ENCODE measurements at places on chromosomes 13 and 19.

GRCh38 chr13:37212826-37213225, 107.4 kb upstream of the CSNK1A1L start:
- DNase-seq = no peak

DNA sequence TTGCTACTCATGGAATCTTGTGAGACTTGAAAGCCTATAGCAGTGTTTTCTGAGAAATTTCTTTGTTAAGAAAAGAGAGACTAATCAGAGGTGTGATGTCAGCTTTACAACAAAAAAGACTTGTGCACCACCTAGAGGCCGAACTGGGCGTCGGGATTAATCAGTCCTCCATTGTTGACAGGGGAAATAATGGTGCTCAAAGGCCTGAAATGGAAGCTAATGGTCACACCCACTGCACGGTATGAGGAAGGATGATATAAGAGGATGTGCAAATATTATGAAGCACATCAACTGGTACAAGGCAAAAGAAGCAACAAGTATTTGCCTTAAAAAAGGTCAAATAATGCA, 480.2 kb upstream of the MIR17HG start:
- peak; percentile 84 for DNase-seq

GRCh38 chr19:14890643-14891379, 4.9 kb upstream of the OR7A17 start:
- no peak for DNase-seq

GRCh38 chr19:29666578-29667386, 1.5 kb downstream of the PLEKHF1 start:
- peak; percentile 64 for DNase-seq

DNA sequence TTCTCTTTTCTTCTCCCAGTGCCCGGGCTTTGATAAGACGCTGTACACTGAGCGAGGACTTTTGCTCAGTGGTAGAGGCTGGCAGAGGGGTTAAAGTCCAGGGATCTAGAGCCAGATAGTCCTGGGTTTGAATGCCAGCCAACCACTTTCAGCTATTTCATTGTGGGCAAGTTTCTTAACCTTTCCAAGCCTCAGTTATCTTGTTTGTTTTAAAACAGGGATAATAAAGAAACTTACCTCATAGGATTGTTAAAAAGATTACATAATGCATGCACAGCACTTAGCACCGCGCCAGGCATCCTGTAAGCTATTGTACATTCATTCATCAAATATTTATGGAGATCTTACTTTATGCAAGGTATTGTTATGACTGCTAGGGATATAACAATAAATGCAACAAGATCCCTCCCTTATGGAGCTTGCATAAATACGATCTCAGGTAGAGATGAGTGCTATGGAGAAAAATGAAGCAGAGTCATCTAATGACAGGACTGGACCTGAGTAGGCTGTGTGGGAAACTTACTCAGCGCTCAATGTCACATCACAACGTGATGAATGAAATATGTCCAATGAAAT, 70.8 kb downstream of the LNX2 start:
- DNase-seq = no peak

- no peak for DNase-seq
Observed at GRCh38 chr13:40578055-40578454, 88.4 kb downstream of the FOXO1 start.

DNA sequence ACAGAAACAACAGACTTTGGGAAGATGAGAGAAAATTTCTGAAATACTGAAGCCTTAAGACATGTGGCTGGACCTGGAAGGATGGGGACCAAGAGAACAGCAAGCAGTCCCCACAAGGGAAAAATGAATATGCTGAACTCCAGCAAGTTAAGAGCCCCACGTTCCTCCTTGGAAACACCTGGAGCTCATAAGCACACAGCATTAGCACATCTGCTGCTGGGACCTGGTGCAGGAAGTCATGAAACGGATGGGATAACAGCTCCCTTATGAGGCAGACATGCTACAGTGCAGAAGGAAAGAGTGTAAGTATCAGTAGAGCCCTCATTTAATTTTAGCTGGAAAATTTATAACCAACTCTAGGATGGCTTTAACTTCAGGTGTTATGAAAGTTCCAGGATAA, 67.3 kb downstream of the SLC15A1 start:
- no peak for DNase-seq

- DNase-seq = peak; percentile 9
Observed at GRCh38 chr19:51742789-51743188, 8.9 kb downstream of the FPR1 start.

DNA sequence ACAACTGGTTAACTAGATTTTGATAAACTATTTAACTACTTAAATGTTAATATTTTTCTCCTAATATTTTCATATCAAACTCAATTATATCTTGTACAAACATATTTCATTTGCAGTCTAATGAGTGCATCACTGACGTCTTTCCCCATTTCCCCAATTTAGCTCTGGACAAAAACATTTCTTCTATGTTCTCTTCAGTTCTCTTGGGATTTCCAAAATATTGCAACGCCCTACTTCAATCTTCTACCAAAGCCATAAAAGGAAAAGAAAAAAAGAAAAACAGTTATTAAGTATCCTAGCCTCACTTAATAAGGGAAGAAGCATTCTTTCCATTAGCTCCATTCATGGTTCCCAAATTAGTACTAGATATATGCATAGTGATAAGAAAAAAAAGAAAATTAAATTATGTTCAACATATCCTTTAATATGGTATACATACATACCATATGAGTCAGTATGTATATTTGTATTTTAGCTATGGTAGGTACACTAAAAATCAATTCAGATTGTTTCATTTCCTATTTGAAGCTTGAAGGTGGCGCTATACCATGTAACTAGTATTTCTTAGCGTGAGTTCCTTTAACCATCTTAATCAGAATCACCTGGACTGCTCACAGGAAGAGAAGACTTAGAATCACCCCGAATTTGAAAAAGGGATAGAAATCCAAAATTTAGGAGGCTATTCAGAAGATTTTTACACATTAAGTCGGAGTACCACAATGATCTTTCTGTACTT, 9.9 kb downstream of the FBXL3 start:
- DNase-seq = no peak

DNA sequence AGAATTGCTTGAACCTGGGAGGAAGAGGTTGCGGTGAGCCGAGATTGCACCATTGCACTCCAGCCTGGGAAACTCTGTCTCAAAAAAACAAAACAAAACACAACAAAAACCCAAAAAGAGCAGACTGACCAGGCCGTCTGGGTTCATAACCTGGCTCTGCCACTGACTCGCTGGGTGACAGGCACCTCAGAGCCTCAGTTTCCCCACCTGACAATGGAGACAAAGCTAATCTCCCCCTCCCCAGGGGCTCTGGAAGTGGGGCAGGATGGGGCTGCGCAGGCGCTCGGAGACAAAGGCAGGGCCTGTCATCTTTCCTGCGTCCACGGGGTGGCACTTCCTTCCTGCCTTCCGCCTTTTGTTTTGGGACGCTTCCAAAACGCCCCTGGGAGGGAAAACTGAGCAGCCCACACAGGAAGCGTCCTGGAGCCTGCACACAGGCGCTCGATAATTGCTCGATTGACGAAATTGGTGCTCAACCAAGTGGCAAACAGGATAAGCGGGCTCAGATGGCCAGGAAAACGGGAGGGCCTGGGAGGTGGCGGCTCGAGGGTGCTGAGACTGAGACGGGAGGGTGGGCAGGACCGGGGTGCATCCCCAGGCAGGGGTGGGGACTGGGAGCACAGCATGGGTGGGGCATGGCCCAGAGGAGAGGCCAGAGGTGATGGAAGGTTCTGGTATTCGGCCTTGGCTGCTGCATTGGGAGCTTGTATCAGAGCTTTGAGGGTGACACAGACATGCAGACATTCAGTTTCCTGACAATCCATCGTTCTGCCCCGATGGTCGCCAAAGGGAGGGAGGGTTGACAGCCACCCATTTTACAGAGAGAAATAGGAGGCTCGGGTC, 17.8 kb downstream of the SPC24 start:
- peak; percentile 84 for DNase-seq

- DNase-seq = peak; percentile 67
Observed at GRCh38 chr13:23956106-23956505, 58.8 kb upstream of the C1QTNF9B start.

- DNase-seq = no peak
Observed at GRCh38 chr19:45213031-45213430, 32.2 kb downstream of the EXOC3L2 start.

- DNase-seq = peak; percentile 62
Observed at GRCh38 chr19:53394522-53394973, 401 bp upstream of the ZNF765 start.

DNA sequence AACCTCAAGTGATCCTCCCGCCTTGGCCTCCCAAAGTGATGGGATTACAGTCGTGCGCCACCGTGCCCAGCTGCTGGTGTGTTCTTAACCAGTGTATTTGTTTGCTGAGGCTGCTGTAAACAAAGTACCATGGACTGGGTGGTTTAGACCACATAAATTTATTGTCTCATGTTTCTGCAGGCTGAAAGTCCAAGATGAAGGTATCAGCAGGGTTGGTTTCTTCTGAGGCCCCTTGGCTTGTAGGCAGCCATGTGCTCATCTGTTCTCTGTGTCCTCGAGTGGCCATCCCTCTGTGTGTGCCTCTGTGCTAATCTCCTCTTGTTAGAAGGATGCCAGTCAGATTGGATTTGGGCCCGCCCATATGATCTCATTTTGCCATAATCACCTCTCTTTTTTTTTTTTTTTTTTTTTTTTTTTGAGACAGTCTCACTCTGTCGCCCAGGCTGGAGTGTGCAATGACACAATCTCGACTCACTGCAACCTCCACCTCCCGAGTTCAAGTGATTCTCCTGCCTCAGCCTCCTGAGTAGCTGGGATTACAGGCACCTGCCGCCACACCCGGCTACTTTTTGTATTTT, 31.8 kb downstream of the PEX11G start:
- DNase-seq = peak; percentile 29

- DNase-seq = no peak
Observed at GRCh38 chr19:33409906-33410685, 36.6 kb downstream of the CEBPG start.

DNA sequence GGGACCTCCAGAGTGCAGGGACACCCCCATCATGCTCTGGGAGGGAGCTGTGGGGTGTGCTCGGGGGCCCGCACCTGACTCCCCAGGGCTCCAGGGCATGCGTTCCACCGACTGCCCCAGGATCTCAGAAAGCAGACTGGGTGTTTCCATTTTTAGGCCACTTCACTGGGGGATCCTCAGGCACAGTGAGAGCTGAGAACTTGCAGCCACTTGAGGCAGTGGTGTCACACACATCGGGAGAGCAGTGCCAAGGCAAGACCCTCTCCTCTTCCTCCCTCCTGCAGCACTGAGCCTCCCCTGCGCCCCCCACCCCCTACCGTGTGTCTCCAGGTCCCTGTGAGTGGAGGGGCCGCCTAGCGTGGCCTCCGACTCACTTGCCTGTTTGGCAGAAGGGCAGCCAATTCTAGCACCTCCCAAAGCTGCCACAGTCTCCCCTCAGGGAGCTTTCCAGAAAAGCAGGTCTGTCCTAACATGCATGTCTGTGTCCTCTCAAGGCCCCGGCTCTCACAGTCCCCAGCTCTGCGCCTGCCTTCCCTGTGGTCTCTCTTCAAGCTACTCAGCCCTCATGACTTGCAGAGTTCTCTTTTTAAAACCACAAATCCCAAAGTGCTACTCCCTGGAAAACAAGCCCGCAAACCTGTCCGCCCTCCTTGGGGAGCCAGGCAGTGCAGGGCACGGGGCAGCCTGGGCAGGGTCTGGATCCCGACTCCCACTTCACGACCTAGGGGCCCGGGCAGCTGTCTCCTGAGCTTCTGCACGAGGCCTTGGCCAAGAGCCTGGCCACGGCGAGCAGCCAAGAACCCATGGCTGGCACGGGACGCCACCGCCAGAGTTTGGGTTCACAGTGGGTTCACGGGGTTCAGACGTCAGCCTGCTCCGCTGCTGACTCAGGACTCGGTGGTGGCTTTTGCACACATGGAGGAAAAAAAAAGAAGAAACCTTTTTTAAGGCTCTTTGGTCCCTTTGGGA, 94.1 kb downstream of the STK24 start:
- DNase-seq = no peak

DNA sequence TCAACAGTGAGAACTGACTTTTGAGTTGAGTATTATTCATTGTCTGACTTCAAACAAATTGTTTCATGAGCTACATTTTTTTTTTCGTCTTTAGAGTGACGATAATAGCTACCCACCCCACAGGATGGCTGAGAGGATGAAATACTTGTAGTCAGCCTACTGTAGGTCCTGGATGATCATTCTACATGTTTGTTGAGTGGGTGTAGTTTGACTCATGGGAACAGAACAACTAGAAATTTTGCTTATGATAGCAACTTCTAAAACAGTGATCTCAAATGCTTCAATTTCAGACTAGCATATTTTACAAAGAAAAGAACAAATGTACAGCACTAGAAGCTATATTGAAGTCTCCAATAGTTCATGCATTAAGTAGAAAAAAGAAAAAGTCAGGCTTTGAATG, 651.8 kb downstream of the PCDH9 start:
- no peak for DNase-seq

DNA sequence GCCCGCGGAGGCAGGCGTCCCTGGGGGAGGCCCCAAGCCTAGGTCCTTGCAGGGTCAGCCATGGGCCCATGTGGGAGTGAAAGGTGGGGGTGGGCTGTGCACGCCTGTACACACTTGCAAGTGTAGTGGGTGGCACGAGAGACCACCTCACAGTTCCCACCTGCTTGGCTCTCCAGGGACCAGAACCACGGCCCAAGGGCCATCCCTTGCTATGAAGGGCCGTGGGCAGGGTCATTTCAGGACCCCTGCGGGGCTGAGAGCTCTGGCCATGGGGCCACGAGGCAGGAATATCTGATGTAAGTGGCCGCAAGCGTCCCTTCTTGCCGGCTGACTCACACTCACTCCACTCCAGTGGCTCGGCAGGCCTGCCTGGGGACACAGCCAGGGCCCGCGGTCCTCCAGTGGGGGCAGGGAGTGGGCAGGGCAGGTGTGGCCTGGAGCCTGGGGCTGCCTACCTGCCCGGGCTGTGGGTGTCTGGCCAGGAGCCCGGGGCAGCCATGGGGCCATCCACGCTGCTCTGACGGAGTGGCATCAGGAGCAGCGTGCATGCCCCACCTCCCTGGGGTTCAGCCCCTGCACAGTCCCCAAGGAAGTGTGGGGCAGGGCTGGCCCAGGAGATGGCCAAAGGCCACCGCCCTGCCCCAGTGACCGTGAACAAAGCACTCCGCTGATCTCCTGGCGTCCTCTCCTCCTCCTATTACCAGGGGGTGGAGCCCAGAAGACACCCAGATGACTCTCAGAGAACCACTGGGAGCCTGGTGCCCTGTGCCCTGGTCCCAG, 8.6 kb upstream of the MKNK2 start:
- DNase-seq = peak; percentile 94

DNA sequence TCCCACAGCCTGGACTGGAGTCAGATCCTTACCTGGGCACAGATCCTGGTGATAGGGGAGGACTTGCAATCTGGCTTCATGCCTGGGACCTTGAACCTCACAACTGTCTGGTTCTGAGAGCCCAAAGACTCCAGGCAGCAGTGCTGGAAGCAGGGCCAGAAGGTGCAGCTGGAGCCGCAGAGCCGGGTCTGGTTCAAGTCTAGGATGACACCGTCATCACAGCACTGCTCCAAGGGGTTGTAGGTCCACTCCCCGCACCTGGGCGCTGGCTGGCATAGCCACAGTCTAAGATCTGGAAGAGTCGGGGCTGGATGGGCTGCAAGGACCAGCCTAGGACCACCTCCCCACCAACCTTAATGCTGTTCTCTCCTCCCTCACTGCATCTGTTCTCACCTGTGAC, 677 bp downstream of the IGFL4 start:
- no peak for DNase-seq

- DNase-seq = peak; percentile 19
Observed at GRCh38 chr19:32318884-32319520, 26.4 kb upstream of the ZNF507 start.

Measured in A172 (cell line).